ENCODE measurements at places on chromosomes 11 and 22.

GRCh38 chr11:28490773-28491382 is 382.7 kb downstream of the METTL15 start:
- no peak for DNase-seq

GRCh38 chr22:37079668-37080171 is 28.2 kb downstream of the KCTD17 start:
- DNase-seq, result peak; percentile 87

DNA sequence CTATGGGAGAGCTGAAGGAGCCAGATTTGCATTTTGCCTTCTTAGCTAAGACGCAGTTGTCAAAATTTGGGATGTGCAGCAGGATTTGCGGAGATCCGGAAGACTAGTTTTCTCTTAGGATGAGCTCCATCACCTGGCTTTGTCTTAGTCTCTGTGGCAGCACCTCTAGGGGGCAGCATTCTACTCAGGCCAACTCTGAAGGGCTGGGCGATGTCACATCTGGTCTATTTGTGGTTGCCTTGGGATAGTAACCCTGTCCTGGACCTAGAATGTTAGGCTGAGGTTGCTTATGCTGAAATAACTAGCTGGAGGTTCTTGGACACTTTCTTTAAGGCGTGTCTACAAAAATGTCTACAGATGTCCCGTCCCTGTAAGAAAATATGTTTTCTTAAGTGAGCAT is 116.2 kb downstream of the FAT3 start:
- peak; percentile 14 for DNase-seq

DNA sequence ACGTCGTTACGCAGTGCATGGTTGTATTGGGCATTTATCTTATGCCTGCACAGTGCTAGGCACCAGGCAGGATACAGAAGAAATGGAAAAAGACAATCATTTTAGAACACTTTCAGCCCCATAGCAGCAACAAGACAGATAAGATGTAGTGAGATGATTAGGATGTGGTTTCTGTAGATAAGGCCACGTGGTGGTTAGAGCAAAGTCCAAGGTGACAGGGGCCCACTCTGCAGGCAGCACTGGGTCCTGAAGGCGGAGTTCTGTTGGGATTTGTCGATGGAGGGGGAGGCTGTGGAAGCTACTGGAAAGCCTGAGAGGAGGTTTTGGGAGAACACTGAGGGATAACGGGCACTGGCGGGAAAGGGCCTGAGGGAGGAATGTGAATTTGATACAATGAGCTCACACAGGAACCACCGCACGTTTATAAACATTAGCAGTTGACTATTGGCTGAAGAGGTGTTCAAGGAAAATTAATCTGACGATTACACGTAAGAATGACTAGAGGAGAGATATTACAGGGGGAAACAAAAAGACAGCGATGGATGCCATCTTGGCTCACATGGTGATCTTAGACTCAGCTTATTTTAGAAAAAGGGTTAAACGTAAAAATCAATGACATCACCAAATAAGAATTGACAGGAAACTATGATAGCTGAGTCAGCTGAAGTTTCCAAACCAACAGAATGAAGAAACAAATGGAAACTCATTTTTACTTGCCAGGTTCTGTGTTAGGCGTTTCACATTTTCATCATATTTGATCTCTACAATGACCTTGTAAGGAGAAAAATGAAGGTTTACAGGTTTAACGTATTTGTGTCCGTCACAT is 551.0 kb downstream of the OPCML start:
- DNase-seq, result no peak

DNA sequence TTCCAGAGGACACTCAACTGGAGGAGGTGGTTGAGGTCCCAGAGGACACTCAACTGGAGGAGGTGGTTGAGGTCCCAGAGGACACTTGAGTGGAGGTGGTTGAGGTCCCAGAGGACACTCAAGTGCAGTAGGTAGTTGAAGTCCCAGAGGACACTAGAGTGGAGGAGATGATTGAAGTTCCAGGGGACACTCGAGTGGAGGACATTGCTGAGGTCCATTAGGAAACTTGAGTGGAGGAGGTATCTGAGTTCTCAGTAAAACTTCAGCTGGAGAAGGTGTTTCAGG is 39.7 kb downstream of the ZNF195 start:
- no peak for DNase-seq

DNA sequence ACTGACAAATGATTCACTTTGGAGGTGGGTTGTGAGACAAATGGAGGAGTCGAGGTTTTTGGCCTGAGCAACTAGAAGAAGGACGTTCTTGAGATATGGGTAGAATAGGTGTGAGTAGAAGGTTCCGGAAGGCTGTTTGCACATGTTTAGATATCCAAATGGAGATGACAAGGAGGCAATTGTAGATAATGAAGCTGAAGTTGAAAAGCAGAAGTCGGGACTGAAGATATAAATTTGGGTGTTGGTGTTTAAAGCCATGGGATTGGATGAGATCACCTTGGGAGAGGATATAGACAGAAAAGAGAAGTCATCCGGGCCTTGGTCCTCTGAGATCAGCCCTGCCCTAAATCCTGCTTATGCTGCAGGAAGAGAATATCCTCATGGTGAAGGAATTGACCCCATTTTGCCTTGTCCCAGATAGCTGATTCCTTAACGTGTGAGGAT is 75.5 kb upstream of the CD44 start:
- DNase-seq, result no peak

- DNase-seq, result no peak
Observed at GRCh38 chr11:46590740-46591605, 2.9 kb downstream of the AMBRA1 start.

- no peak for DNase-seq
Observed at GRCh38 chr11:16603245-16603644, 135.2 kb upstream of the C11orf58 start.

- DNase-seq, result no peak
Observed at GRCh38 chr11:110752890-110753289, 40.7 kb upstream of the ARHGAP20 start.

DNA sequence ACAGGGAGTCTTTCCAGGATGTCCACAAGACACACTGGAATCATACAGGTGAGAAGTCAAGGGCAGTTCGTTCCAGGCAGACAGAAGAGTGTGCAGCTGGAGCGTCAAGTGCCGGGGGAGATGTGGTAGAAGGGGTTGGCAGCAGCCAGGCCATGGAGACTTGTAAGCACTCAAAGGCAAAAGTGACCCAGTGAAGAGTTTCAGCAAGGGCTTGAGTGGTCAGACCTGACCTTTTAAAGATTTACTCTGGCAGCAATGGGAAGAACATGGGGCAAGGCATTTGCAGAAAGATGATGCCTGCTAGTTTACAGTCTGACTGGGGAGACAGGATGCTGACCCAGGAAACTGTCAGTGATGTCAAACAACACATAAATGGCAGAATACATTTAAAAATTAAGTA is 29.0 kb downstream of the P4HA3 start:
- DNase-seq, result no peak
